ENCODE measurements at places on chromosomes 16 and 17. TPM values are rescaled to one million over a fixed set of nuclear protein-coding genes. Genes with fewer than 3 reads are reported as not detected.

GRCh38 chr17:10226930-10227695 lies 28.7 kb upstream of the GAS7 start:
- peak; percentile 84 for DNase-seq

Gene KRTAP3-2
- total RNA-seq, result not detected

Gene KRTAP9-4
- total RNA-seq, result not detected

GRCh38 chr17:3905017-3905520 lies 11.2 kb downstream of the P2RX1 start:
- DNase-seq, result no peak

DNA sequence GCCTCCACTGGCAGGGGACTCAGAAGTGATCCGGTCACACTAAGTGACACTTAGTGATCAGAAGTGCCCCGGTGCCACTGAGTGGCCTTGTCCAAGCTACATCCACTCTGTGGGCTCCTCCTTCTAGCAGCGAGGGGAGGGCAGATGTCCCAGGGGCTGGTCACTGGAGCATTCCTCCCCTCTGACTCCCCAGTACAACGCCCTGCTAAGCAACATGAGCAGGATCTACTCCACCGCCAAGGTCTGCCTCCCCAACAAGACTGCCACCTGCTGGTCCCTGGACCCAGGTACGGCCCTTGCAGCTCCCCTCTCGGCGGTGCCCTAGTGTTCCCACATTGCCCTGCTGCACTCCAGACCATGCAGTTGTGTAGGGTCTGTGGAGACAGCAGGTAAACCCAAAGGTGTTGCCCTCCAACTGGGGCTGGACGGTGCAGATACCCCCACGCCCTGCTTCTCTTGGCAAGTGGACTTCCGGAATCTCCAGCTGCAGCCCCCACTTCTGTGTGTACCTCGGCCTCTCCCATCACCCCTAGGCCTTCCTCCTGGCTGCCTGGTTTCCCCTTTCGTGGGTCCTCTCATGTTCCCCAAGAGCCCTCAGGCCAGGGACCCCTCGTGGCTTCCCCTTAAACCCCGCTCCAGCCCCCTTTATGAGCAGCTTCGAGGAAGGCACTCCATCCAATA lies 2.1 kb downstream of the ACE start:
- peak; percentile 88 for DNase-seq

GRCh38 chr17:7745748-7746470 lies 28.4 kb downstream of the DNAH2 start:
- peak; percentile 76 for DNase-seq

GRCh38 chr17:57197466-57198071 lies 58.8 kb upstream of the MSI2 start:
- DNase-seq, result no peak

DNA sequence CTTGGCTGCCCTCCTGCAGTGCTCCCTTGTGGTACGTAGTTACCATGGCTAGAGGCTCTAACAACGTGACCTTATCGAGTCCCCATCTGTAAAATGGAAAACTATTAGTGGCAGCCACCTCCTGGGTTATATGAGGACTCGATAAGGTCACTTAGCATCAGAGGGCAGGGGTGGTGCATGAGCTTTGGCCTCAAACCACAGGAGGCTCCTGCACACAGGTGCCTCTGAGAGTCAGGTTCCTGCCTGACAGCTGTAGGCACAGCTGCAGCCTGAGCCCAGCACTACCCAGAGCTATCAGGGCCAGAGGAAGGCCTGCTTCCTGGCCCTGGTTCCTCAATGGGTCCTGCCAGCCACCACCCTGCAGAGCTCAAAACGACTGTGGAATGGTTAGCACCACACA lies 57.2 kb upstream of the SEC14L1 start:
- no peak for DNase-seq

DNA sequence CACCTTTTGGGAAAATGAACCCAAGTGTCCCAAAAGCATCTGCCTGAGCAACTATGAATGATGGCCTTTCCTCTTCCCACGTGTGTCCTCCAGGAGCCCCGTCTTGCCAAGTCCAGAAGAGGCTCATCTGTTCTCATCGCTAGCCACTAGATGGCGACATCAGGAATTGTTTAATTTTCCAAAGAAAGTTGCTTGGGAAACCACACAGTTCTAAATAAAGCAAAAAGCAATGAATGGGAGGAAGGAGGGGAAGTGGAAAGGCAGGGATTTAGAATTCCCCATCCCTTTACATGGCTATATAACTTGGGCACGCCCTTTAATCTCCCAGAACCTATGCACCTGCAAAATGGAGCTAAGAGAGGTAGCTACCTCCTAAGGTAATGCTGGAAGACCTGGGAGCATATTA lies 9.0 kb upstream of the CDH5 start:
- DNase-seq, result no peak

- DNase-seq, result no peak
These were observed 7.6 kb upstream of the CD300A start for GRCh38 chr17:74458835-74459234.

Gene CIBAR2
- total RNA-seq, result not detected

- no peak for DNase-seq
These were observed 180.8 kb downstream of the RBFOX1 start for GRCh38 chr16:7513429-7513828.

DNA sequence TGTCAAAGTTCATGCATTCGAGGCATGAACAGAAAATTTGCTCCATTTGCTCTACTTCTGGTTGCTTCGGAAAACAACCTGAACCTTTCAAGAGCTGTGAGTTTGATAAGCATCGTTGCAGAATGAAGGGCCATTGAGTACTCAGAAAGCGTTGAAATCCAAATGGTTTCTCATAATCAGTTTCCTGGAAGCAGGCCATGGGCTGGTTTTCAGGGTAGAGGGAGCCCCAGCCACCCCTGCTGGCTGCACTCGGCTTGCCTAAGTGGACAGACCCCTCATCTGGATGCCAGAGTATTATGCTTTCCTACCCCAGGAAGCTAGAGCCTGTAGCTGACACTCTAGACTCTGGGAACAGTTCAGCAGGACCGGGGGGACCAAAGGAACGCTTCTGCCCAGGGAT lies 24.4 kb downstream of the SCNN1G start:
- DNase-seq, result no peak

- no peak for DNase-seq
These were observed 83.1 kb downstream of the TNRC6C start for GRCh38 chr17:78041386-78042179.

GRCh38 chr17:57707892-57708291 lies 37.2 kb downstream of the CCDC182 start:
- no peak for DNase-seq

- no peak for DNase-seq
These were observed 12.3 kb upstream of the CCL2 start for GRCh38 chr17:34242587-34243363.

Gene USH1G
- total RNA-seq, result not detected

DNA sequence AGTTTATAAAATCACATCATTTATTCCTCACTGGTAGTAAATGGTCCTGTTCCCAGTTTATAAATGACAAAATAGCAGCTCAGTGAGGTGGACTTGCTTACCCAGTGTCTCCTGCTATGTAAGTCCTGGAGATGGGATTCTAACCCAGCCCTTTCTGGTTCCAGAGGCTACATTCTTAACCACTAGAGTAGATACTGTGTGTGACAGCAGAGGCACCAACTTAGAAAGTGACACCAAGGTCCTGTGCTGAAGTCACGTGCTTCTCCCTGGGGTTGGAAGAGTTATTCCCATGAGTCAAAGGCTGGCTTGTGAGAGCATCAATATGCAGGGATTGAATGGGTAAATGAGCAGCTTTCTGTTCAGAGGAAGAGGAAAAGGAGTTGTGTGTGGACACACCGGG lies 167.3 kb upstream of the IRX3 start:
- DNase-seq, result no peak

DNA sequence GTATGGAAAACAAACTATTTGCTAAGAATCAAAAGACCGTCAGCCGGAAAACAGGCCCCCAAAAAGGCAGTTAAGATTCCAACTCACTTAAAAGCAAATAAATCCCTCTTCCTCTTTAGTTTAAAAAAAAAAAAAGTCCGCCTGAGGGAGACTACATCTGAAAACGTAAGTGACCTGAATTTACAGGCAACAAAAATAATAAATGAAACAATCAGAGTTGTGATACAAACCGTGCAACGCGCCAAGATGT lies 1.1 kb downstream of the KANSL1 start:
- no peak for DNase-seq

DNA sequence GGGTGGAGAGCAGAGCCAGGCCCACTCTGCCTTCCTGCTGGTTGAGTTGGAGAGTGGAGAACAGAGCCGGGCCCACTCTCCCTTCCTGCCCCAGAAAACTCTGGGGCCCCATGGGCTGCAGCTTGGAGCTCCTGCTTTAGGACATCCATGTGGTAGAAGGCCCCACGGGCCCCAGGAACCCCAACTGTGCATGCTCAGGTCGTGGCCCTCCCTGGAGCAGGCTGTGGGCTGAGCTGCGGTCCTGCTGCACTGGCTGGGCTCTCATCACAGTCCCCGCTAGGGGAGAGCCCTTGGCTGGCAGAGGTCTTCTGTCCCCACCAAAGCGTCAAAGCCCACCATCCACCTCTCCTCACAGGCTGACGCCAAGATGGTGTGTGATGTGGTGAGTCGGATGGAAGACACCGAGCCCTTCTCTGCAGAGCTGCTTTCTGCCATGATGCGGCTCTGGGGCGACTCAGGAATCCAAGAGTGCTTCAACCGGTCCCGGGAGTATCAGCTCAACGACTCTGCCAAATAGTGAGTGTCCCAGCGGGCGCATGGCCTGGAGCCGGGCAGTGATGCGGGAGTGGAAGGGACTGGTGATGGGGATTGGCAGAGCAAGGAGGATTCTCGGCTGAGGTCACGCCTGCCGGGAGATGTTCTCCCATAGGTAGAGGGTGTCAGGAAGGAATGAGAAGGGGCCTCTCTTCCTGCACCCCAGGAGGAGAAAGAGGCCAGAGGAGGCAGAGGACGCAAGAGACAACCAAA lies 96.9 kb downstream of the AMFR start:
- DNase-seq, result no peak

Gene NEUROD2
- total RNA-seq, result 0.08 TPM

DNA sequence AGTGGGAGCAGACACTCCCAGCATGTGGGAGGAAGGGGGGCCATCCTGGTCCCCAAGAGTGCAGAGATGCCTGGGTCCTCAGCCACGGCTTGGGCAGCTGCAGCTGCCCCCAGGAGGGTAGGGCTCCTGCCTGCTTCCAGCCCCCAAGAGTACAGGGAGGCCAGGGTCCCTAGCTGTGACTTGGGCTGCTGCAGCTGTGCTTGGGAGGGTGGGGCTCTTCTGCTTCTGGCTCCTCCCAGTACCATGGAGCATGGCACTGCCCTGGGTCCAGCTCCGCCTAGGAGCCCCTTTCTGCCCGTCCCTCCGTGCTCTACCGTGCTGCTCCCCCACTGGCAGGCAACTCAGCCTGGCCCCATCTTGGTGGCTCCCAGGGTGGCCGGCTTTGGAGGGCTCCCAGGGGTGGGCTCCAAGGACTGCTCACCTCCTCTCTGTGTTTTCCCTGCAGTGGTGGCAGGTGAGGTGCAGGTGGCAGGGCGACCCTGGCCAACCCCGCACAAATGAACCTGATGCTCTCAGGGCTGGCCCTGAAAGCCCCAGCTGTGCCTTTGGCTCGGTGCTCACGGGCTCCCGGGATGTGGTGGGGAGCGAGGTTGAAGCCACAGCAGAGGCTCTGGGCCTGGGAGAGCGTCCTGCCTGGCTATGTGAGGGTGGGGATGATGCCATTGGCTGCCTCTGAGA lies 18.5 kb upstream of the USP22 start:
- no peak for DNase-seq

- peak; percentile 88 for DNase-seq
These were observed 284.0 kb downstream of the SEC14L1 start for GRCh38 chr17:77424585-77425344.

Gene ADAP2
- total RNA-seq, result 6.8 TPM

DNA sequence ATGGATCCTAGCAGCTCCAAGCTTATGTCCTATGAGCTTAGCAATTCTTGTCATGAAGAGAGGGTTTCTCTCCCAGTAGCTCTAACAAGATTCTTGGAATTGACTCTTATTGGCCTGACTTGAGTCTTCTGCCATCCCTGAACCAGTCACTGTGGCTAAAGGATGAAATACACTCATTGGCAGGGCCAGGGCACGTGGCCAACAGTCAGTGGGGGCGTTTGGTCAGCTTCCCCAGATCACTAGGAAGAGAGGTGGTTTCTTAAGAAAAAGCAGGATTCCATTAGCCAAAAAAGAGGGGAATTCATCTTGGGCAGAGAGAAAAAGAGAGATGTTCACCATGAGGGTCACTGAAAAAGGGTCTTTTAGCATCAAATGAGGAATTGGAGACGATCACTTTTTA lies 363.2 kb downstream of the SNX29 start:
- DNase-seq, result no peak

Gene CCL5
- 2.6 TPM for total RNA-seq

Gene TCAP
- 4,725 TPM for total RNA-seq

Gene TM4SF5
- not detected for total RNA-seq

- DNase-seq, result no peak
These were observed 42.9 kb downstream of the USP10 start for GRCh38 chr16:84742641-84743092.

Gene DHRS11
- 15.3 TPM for total RNA-seq

- DNase-seq, result no peak
These were observed at the start of gene GJD3 for GRCh38 chr17:40364121-40364861. Gene GJD3 (minus strand): TSS chr17:40364737. CDS start chr17:40363815, 922 bp downstream.

Gene PABPN1L
- total RNA-seq, result not detected

DNA sequence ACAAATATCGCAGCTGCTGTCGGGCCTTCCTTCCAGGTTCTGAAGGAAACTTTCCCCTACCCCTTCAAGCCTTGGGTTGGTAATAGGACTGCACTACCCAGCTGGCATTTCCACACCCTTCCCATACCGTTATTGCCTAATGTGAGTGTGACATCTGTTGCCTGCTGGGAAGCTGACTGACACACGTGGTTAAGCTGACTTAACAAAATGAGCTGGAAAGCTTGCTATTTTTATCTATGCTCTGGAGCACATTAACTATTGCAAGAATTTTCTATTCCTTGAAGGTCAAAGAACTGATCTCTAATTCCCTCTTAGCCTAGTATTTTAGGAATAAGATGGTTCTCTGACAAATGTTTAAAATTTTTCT lies 79.5 kb downstream of the PMP22 start:
- DNase-seq, result no peak

DNA sequence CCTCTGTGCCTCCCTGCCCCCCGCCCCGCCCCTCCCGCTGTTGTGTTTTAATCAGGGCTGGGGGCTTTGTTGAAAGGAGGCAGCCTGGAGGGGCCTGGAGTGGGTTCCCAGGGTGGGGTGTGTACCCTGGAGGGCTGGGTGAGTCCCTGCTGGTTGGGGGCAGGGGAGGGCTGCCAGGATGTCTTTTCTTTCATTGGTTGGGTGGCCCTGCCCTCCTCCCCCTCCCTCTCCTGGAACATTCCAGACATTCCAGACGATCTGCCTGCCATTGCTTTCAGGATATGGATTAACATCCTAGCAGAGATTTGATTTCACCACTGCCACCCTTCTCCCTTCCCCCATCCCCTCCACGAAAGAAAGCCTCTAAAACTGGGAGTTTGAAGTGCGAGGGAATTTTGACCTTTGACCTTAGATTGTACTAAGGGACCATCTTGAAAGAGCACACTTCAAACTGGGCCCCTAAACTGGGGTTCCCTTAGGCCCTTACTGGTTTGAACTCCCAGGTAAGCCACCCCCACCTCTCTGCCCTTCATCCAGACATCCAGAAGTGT lies 25.3 kb downstream of the IGF2BP1 start:
- no peak for DNase-seq

DNA sequence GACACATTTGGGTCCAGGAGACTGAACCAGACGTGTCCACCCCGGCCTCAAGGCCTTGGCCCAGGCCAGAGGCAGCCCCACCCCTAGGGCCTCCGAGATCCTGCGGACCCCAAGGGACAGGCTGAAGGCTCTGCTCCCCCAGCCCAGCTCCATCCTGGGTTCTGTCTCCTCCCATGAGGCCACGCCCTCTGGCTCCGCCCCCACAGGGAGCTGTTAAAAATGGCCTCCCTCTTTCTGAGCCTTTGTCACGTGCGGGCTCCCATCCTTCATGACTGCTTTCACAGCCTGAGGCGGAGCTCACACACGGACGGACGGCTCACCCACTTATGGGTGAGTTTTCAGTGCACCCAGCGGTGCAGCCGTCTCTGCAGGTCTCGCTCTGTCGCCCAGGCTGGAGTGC lies 6.5 kb upstream of the CACNA1H start:
- no peak for DNase-seq

Measured in cardiac septum (tissue), 1 donor.